C1 segment of cervical spinal cord (tissue), 14 donors: ENCODE measurements at places on chromosomes 4 and X.
A peak's percentile ranks its signal among the peaks of the same experiment; 100 is the strongest.

DNA sequence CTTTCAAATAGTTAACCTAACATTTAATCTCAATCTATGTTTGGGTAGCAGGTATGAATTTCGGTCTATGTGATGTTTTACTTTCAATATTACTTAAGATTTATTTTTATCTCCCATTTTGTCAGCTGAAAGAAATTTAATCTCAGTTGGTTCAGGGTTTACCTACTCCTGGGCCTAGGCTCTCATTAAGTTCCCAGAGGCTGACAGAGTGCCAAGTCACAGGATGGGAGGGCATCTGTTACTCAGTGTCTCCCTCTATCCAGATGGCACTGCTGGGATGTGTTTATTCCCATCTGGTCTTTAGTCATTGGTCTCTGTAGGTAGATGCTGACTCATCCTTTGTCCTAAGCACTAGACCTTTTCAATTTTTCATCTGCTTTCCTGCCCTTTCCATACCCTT lies 129.4 kb upstream of the ARSJ start:
- DNase-seq, result no peak

GRCh38 chrX:7318241-7318640 lies 170.3 kb upstream of the PUDP start:
- no peak for DNase-seq

DNA sequence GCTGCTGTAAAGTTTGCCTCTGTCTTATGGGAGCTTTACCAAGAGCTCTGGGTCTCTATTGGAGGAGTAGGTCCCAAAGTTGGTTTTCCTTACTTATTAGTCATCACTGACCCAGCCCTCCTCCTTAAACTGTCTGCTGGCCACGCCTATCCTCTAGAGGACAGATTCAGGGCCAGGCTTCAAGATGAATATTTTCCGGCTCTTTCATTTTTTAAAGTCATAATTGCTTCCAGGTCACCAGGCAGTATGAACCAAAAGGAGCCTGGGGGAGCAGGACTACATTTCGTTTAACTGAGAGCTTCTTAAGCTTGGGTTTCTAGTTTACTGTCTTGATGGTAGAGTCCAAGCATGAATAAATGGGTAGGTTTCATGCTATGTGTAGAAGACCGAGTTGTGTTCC lies 13.7 kb downstream of the BCORL1 start:
- DNase-seq, result no peak

GRCh38 chrX:274904-275475 lies 6.2 kb upstream of the PLCXD1 start:
- no peak for DNase-seq

- DNase-seq, result peak; percentile 2
These were observed 37.1 kb upstream of the HERC6 start for GRCh38 chr4:88341227-88342192.

GRCh38 chr4:157184300-157184699 lies 36.2 kb upstream of the GRIA2 start:
- no peak for DNase-seq

DNA sequence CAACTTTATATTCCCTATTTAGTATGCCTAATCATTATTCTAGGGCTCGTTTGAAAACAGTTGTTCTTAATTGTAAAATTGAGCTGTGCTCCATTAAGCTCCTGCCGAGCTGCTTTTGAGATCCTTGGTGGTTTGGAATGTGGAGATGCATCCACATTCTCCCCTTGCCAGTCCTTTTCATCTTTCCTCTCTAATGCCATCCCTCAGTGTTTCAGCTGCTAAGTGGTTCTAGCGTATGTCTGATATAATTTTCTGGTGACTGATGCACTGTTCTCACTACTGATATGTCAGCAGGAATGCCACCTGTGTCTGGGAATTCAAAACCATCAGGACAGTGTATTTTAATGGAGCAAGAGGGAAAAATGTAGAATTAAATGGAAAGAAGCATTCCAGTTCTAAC lies 1085.0 kb downstream of the CCSER1 start:
- no peak for DNase-seq

DNA sequence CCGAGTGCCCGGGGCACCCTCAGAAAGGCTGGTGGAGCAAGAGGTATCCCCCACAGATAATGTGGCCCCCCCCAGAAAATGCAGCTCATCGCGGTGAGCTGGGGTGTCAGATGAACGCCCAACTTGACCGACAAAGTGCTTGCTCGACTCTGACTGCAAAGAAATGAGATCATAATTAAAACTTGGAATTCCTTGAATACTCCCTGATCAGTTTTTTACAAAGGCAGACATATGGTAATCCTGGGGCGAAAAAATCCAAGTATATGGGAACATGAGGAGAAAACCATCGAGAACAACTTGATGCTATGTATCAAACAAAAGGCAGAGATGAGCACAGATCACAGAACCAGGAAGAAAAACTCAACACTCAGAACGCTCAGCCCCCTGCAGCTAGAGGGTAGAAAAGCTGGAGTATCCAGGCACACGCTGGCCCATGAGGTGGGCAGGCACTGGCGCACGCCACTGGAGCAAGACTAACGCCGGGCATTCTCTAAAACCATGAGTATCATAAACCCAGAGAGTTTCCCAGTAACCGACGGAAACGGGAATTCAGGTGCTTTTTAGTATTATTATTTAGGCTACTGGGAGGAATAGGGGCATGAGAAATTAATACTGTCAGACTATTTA lies 127.3 kb downstream of the AFAP1 start:
- DNase-seq, result no peak

DNA sequence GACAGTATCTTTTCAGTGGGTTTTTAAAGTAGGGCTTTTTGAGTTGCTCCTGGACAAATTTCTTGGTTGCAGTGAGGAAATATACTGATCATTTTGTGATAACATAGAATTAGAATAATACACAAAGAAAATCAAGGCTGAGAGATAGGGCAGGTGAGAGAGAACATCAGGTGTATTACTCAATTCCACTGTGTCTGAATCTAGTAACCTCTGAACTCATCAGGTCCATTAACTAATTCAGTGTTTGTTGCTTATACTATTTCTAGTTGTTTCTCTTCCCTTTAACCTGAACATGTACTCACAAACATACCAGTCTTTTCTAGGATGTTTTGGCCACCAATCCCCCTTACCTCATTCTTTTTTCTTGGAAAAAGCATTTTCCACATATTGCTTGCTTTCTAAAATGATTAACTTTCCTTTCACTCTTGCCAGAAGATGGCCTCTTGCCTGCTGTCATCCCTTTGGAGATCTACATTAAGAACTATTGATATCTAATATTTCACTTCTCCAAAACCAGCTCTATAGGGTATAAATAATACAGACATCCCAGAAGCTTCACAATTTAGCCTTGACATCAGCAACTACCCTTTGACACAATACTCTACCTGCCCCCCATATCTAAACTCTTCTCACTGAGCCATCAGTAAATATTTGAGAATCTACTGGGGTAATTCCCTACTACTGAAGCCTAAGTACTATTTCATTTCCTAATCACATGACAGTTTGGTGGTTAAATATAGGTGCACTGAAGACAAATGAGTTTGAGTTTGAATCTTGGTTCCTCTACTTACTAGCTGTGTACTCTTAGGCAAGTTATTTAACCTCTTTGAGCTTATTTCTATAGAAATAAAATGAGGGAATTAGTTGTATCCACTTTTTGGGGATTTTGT lies 470.8 kb upstream of the IGFBP7 start:
- no peak for DNase-seq

- no peak for DNase-seq
These were observed 785.0 kb downstream of the GLUD2 start for GRCh38 chrX:121832446-121832845.

DNA sequence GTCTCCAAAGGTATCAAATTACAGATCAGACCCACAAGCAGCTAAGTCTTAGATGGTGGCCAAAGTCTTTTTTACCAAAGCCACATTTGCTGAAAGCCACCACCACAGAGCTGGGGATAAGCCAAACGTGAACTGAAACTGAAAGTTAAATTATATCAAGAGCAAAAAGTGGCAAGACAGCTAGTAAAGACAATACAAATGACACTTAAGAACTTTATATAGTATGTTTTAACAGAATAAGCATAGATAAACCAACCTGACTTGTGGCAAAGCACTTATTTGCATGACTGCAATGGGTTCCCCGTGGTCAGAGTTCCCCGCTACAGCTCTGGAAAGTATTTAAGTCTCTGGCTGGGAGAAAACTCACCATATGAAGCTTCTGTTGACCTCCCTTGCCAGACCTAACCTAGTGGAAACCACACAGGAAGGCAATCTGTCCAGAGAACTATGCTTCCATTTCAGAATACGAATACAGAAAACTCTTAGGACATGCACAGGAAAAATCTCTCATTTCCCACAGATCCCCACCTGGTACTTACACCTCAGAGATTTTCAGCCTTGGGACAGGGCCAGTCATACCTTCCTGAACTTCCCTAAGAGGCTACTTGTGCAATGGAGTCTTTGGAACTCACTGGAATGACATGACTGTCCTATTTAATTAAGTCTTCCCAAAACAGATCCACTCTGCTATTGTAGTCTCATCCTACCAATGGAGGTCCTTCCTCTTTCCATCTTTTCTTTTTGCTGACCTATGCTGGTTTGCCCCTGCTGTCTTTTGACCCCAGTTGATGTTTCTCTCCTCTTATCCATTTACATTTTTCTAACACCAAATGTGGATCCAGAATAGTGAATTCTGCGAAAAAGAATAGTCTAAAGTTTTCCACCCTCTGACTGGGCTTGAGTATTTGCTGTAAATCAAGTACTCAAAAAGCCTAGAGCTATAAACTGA lies 225.1 kb downstream of the NR3C2 start:
- no peak for DNase-seq

GRCh38 chr4:17265653-17266052 lies 246.2 kb downstream of the QDPR start:
- DNase-seq, result no peak

DNA sequence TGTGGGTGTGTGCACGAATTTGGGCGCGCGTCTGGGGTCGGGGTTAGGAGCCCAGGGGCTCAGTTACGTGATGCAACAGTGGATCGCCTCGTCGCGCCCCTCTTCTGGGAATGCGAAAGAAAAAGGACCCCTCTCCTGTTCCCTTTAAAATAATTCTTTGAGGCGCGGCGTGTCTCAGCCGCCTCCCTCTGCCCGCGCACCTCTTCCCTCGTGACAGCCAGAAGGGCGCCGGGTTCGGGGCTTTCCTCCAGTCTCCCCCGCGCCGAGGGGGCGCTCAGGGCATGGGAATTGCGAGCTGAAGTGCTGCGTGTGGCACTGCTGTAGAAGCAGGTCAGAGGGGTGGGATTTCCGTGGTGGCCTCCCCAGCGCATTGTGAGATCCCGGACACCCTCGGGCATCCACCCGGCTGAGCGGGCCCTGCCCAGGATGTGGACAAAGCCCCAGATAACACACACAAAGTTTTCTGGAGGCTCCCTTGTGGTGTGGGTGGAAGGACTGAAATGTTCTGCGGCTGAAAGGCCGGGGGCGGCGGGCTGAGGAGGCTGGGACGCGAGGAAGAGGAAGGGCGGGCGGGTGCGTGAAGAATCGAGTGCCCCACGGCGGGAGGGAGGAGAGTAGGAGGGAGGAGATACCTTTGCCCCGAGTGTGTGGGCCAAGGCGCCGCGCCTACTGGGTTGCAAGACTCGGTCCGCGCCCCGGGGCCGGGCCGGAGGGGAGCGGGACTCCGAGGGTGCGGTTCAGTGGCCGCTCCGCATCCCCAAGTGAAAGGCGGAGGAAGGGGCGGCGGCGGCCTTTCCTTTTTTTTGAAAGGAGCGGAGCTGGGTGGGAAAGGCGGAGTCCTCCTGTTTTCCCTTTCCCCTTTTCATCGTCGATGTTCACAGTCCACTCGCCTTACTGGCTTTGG lies 752 bp downstream of the SEPTIN11 start:
- DNase-seq, result peak; percentile 55

- DNase-seq, result no peak
These were observed 44.4 kb downstream of the PDHA1 start for GRCh38 chrX:19388064-19388679.

GRCh38 chr4:34200535-34200934 lies 2043.8 kb downstream of the ARAP2 start:
- no peak for DNase-seq

DNA sequence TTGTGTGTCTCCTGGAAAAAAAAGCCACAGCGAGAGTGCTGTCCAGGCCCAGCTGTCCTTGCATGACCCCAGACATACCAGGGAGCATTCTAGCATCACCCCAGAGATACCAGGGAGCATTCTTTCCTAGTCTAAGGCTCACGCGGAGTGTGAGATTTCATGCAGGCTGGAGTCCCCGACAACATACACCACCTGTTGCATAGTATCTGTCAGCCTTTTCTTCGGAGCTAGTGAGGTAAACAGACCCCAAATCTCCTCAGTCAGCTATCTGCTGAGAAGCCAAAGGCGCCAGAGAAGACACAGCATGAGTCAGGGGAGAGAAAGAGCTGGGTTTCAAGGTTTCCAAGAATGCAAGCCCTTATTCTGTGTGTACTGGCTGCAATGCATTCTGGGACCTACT lies 23.1 kb upstream of the ZXDA start:
- no peak for DNase-seq

- no peak for DNase-seq
These were observed 13.0 kb upstream of the SLC25A5 start for GRCh38 chrX:119455264-119455663.

- no peak for DNase-seq
These were observed at the start of gene ETNPPL for GRCh38 chr4:108762559-108763225. Gene ETNPPL, minus strand, starts transcription at chr4:108763053. Its CDS starts 155 bp downstream, at chr4:108762898.
